CD4-positive, alpha-beta memory T cell (primary cell): ENCODE measurements at places on chromosomes 2 and 18. TPM values are rescaled to one million over a fixed set of nuclear protein-coding genes. Genes with fewer than 3 reads are reported as not detected.

The CCDC141 gene
- 8.2 TPM for total RNA-seq

The ONECUT2 gene
- not detected for total RNA-seq

The GPR75 gene
- total RNA-seq, result 3.1 TPM

The C2orf42 gene
- 47.9 TPM for total RNA-seq

The SPTBN1 gene
- total RNA-seq, result 112 TPM

The ABCG5 gene
- not detected for total RNA-seq

The MC5R gene
- not detected for total RNA-seq

The FAM110C gene
- total RNA-seq, result 2.1 TPM

The DPP4 gene
- 40.2 TPM for total RNA-seq

The SP140 gene
- 79.3 TPM for total RNA-seq

The GPR35 gene
- 6.3 TPM for total RNA-seq

The CABLES1 gene
- total RNA-seq, result not detected

The SLC25A12 gene
- total RNA-seq, result 14.9 TPM

The CRYGC gene
- not detected for total RNA-seq

The CYP27C1 gene
- not detected for total RNA-seq

The OTOS gene
- total RNA-seq, result not detected

The SIX3 gene
- total RNA-seq, result not detected

The ANKRD62 gene
- not detected for total RNA-seq
